ENCODE measurements at places on chromosomes 1 and 21.

GRCh38 chr21:34911360-34911759 lies 137.7 kb downstream of the RUNX1 start:
- DNase-seq = no peak

DNA sequence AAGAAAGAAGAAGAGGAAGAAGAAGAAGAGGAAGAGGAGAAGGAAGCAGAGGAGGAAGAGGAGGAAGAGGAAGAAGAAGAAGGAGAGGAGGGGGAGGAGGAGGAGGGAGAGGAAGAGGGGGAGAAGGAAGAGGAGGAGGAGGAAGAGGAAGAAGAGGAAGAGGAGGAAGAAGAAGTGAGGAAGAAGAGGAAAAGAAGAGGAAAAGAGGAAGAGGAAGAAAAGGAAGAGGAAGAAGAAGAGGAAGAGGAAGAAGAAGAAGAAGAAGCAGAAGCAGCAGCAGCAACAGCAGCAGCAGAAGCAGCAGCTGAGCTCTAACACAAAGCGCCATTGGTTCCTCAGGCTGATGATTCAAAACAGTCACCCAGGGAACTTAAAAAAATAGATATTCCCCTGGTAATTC lies 34.0 kb downstream of the DNAI4 start:
- DNase-seq = no peak

GRCh38 chr1:87942165-87942564 lies 613.5 kb downstream of the LMO4 start:
- DNase-seq = no peak

GRCh38 chr1:179166663-179167417 lies 62.6 kb downstream of the ABL2 start:
- no peak for DNase-seq

- DNase-seq = no peak
Measured at GRCh38 chr1:247557926-247558674, 9.2 kb downstream of the GCSAML start.

- no peak for DNase-seq
Measured at GRCh38 chr1:34929853-34930701, 627 bp upstream of the DLGAP3 start.

DNA sequence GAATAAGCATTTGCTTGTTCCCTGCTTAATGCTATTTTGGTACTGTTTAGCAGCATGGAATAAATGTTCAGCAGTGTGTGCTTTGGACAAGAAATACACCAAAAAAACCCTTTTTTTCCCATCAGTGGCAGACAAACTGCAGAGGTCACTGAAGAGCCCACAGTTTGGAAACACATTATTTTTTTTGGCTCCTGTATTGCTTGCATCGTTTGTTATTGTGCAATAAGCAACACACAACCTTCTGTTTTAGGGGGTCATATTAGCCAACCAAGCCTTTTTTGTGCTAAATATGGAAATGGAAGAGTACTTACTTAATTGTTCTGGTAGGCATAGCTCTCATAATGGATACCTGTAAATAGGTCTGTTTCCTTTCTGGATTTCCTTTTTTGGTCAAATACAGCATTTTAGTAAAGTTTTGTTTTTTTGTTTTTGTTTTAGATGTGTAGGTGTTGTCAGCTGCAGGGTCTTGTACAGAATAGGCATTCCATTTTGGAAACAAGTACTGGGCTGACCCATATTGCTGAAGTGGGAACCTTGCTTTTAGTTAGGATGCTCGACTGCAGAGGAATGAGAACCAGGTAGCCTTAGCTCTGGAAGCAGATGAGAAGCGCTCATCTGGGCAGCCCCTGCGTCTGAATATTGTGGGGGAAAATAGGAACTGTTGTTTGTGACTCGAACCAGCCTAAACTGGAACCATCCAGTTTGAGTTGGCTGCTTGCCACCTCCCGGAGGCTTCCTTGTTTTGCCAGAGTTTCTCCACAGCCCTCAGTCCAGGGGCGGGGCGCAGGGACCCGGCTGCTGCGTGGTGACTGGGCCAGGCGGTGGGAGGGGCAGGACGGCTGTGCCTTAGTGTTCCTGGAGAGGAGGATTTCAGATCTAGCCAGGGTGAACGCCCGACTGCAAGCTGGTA lies 38.4 kb downstream of the SPEN start:
- DNase-seq = peak; percentile 97
